ENCODE measurements at places on chromosomes 12 and 14. TPM values are rescaled to one million over a fixed set of nuclear protein-coding genes. Genes with fewer than 3 reads are reported as not detected.

GRCh38 chr14:81133400-81133799, 87.4 kb downstream of the GTF2A1 start:
- no peak for ATAC-seq

DNA sequence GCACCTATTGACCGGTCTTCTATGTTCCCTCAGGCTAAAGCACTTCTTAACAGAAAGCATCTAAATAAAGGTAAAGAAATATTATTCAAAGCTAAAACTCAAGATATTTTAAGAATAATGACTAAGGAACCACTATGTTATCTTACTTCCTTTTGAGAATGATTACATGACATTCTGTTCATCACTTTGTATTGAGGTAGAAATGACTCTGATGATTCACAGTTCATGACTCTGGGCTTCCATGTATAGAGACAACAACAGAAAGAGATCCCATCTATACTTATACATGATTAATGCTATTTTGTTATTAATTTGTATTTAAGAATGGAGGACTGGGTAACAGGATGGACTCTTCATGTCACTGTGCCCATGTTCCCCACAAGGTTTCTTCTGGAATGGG, 218.3 kb upstream of the OR4E1 start:
- no peak for ATAC-seq

DNA sequence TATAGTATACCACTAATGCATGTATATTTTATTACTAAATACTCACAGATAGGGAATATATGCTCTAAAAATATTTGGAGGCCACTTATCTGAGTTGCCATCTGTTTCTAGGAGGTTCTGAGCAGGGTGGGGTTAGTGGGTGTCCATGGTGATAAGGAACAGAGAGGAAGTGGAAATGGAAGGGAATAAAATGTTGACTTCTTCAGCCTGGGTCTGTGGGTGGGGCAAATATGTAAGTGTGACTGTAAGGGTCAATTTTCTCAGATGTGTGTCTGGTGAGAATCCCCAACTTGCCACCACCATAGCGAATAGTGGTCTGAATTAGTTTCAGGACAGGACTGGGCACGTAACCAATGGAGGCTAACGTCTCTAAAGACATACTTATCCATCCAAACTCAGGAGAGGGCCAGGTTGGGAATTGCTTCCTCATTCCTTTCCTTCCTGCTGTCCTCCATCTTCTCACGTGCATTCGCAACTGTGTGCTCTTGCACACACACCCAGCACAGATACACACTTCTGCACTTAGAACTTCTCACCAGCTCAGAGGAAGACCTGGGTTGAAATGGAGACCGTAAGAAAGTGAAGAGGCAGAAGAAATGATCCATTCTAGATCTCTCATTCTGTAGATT, 54.2 kb upstream of the GZMB start:
- ATAC-seq: no peak

DNA sequence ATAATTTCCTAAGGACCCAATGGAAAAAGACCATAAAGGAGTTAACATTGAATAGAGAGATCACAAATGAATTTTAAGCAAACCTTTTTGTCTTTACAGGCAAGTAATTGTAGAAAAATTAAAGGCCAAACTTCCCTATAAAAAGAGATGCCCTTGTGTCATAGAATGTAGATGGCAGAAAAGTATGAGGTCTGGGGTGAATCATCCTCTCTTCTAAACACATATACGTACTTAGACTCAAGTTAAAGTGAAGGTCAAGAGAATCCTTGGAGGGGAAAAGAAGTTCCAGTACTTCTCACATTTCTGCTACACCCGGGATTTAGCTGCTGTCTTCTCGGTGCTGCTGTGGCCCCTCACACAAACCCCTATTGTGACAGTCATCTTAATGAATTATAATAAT, 116.2 kb upstream of the ARID2 start:
- ATAC-seq: no peak

DNA sequence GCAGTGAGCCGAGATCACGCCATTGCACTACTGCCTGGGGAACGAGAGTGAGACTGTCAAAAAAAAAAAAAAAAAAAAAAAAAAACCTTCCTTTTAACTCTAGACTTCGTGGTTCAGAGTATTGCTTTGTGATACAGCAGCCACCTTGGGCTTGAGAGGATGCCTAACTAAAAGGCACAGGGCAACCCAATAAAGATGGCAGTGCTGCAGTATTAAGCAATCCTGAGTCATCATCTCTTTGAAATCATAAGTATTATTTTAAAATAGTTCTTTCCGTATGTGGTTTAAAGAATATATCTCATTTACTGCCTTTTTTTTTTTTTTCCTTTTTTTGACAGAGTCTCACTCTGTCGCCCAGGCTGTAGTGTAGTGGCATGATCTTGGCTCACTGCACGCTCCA, 116.1 kb downstream of the PLEKHA5 start:
- no peak for ATAC-seq

GRCh38 chr14:47194055-47194454, 481.4 kb downstream of the MDGA2 start:
- ATAC-seq: no peak

Gene FMNL3
- 14.0 TPM for total RNA-seq

Measured in gastroesophageal sphincter (tissue), 4 donors.